ENCODE measurements at places on chromosomes 11 and 22. TPM values are rescaled to one million over a fixed set of nuclear protein-coding genes. Genes with fewer than 3 reads are reported as not detected.

The CSTF3 gene
- total RNA-seq: 53.0 TPM

The KCTD17 gene
- total RNA-seq: 20.9 TPM

DNA sequence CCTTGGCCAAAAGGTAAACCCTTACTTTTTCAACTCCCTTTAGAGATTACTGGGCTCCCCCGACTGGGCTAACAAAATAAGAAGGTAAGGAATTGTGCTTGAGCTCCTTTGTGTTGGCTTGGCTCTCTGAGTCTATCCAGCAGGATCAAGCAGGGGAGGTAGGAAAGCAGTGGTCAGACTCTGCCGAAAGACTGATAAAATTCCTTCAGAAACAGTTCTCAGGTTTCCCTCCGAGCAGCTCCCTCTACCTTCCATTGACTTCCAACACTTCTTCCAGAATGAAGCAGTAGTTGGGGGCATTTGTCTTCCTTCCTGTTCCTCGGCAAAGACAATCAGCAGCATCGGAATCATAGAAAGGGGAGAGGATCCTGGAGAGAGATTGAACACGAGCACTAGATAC lies 16.1 kb upstream of the CARD18 start:
- H3K4me3 ChIP-seq: no peak overlapping the region
- no peaks in the 10 kb centered on the region for H3K27me3 ChIP-seq
- H3K36me3 ChIP-seq: no peaks in the 10 kb centered on the region
- H3K27ac ChIP-seq: no peak overlapping the region

DNA sequence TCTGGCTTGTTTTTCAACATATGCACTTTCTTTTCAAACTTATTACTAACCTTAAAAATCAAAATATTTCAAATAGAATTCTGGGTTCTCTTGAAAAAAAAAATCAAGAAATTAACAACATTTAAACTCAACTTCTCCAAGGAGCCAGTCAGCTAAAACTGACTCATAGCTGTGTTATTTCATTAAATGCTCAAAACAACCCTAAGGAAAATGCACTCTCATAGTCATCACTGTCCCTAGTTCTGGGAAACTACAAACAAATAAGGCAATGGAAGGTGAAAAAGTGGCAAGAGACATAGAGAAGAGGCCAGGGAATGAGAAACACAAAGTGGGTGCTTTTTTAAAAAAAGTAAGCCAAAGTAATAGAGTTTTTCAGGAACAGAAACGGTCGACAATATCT lies 4.1 kb upstream of the ARHGAP20 start:
- no peak overlapping the region for H3K4me3 ChIP-seq
- H3K4me1 ChIP-seq: no peaks in the 10 kb centered on the region
- H3K36me3 ChIP-seq: no peaks in the 10 kb centered on the region
- no peak for DNase-seq
- H3K27ac ChIP-seq: no peak overlapping the region

DNA sequence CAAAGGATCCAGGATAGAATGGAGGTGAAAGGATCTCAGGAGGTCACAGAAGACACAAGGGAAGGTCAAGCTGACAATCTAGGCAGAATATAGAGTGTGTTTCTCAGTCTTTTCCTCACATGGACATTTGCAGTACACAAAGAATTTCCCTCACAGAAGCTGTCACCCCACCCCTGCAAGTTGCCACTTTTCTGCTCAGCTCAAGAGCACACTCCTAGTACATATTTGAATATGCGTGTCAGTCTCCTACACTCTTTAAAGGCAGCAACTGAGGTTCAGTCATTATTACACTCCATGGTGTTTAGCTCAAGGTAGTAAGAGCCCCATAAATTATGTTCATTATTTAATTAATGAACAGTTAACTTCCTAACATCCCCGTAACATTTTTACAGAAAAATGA lies 59.1 kb downstream of the ETS1 start:
- no peaks in the 10 kb centered on the region for H3K36me3 ChIP-seq
- no peaks in the 10 kb centered on the region for H3K4me1 ChIP-seq
- H3K27ac ChIP-seq: no peak overlapping the region
- no peak overlapping the region for H3K4me3 ChIP-seq
- H3K27me3 ChIP-seq: no peaks in the 10 kb centered on the region

DNA sequence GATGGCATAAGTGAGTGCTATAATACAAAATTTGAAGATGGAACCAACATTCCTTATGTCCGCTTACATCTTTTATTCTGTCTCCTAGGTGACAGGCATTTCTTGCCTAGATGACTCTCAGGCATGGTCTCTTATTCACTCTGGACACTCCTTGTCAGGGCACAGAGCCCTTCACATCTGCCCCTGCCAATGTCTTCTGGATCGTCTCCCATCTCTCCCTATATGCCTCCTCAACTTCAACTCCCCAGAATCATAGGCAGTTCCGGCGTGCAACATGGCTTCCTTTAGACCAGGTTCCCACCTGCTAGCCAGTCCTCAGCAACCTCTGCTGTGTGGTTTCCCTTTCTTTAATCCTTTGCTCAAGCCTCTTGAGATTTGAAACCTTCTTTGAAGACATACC lies 300.9 kb downstream of the TENM4 start:
- H3K4me3 ChIP-seq: no peak overlapping the region
- no peaks in the 10 kb centered on the region for H3K4me1 ChIP-seq
- H3K27me3 ChIP-seq: no peaks in the 10 kb centered on the region
- no peak overlapping the region for H3K27ac ChIP-seq

DNA sequence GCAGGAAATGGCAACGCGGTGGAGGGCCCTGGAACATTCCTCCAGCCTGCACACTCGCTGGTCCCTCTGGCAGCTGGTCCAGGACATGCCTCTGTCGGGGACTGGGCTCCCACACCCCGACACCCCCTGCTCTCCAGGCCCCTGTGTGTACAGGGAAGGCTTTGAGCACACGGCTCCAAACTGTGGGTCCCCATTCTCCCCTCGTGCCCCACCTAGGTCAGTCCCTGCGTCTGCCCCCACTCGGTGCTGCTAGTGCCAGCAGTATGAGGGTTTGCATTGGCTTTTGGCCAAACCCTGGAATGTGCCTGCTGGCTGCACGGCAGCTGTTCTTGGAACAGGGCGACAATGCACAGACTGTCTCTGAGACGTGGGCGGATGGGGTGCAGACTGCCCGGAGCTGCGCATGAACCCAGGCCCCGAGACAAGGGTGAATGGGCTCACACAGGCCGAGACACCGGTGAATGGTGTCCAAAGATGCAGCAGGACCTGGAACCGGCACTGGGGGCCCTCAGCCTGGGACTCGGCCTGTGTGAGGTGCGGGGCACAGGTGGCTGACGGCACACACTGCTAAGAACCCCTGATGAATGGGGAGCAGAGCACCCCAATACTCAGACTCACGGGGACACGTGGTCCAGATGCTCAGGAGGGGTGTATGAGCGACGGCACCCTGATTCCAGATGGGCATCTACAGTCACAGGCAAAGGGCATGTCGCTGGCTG lies 7.5 kb upstream of the SYT8 start:
- no peak for DNase-seq
- no peaks in the 10 kb centered on the region for H3K4me1 ChIP-seq
- no peaks in the 10 kb centered on the region for H3K36me3 ChIP-seq
- H3K27ac ChIP-seq: no peak overlapping the region

Data from uterus (tissue), 4 donors.